NCI-H1417 treated with DMSO at 0.1 percent for 48 hours (cell line): ENCODE measurements at places on chromosomes 11 and 22.

- DNase-seq = no peak
These were observed 8.4 kb downstream of the INCENP start for GRCh38 chr11:62132191-62132590.

GRCh38 chr22:31800065-31800464, 46.2 kb downstream of the DEPDC5 start:
- no peak for DNase-seq

DNA sequence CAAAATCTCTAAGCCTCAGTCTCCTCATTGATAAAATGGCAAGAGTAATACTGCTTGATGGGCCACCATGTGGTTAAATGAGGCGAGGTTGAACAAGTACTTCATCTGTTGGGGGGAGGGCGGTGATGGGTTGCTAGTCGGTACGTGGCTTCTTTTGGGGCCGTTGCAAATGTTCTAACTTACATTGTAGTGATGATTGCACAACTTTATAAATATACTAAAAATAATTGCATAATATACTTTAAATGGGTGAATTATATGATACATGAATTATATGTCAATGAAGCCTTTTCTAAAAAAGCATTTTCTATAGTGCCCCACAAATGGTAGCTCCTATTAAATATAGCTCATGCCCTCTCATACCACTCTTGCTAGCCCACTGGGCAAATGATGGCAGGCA, 6.5 kb downstream of the MS4A8 start:
- DNase-seq = no peak

DNA sequence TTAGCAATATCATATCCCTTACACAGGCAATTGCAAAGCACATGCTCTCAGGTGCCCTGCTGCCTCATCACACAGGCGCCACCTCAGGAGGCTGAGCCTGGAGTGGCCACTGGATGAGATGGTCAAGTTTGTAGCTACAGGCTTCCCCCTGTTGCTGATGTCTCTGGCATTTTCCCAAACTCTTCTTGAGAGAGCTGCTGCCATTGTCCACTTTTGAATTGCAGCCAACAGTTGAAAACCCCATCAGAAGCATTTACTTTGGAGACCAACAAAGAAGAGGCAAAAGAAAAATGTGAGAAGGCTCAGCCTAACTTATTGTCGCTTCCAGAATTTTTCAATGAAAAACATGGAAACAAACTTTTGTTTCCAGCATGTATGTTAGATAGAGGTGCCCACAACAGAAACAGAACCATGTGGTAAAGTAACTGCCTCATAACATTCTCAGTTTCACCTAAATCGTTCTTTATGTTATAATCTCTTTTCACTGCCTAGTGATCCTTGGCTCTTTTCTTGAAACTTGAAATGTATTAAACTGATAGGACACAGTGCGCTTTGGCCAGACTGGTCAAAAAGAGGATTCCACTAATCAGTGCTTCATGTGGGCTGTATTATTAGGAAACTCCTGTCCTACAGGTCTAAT, 47.6 kb upstream of the OR8B8 start:
- no peak for DNase-seq

- DNase-seq = no peak
These were observed 26.4 kb upstream of the ADORA2A start for GRCh38 chr22:24400726-24401596.

DNA sequence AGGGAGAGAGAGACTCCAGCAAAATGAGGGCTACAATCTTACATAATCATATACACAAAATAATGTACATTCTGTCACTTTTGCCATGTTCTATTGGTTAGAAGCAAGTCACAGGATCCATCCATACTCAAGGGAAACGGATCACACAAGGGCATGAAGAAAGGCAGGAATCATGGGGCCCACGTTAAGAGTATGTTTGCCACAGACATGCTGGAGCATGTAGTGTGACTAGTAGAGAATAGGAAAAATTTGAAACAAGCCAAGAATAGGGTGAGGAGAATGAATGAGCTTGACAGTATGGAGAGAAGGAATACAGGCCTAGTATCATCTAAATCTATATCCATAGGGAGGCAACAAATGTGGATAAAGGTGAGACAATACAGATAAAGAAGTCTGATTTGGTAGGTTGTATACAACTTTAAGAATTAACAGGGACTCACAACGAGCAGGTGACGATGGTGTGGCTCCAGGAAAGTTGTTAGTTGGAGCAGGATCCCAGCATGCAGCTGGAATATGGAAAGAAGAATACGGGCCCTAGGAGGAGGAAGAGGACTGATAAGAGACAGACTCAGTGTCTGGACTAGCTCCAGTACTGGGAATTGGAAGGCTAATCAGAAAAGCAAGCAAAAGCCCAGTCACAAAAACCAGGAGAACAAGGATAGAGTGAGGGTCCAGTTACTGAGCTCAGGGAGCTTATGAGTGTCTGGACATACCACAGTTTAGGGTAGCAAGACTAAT, 301.7 kb upstream of the PITPNB start:
- DNase-seq = no peak

- no peak for DNase-seq
These were observed 26.9 kb downstream of the DRD2 start for GRCh38 chr11:113448316-113448677.

DNA sequence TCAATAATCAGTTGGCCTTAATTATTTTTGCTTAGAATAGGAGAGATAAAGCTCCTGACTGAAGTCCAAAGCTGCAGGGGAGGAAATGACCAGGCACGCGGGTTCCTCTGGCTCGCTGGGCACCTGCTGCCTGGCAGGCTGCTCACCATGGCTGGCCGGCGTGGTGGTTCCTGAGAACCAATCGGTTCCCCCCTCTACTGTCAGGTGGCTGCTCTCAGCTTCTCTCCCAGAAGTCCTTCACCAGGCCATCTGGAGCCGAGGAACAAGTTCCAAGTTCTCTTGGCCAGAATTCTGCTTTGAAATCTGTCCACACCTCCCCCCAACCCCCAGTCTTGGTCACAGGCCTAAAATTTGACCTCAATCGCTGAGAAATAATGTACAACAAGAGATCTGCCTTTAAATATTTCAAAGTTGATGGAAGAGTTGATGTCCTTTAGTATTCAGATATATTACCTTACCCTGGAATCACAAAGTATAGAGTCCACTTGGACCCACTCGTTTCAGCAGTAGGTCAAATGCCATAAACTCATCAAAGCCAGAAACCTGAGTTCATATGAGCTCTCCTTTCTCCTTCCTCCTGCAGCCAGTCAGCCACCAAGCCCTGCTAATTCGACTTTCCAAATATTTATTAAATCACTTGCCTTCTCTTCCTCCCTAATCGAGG, 25.2 kb downstream of the EXPH5 start:
- DNase-seq = no peak

DNA sequence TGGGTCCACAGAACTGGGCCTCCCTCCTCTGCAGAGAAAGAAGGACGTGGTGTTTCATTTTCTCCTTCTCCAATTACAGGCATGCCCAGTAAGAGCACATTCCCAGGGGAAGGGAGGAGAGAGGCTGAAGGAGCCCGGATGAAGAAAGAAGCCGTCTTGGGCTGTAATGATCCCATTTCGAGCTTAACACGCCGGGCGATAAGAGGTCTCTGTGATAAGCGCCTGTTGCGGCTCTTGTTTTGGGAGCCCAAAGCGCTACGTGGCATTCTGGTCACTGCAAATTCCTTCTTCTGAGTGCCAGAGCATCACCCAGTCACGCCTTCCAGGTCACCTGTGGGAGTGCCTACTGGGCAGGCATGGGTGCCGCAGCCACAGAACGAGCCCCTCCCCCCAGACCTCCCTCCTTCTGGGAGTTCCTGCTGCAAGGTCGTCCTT, 57.5 kb downstream of the ANO1 start:
- DNase-seq = no peak

GRCh38 chr22:19905347-19906276, 36.0 kb upstream of the COMT start:
- no peak for DNase-seq

DNA sequence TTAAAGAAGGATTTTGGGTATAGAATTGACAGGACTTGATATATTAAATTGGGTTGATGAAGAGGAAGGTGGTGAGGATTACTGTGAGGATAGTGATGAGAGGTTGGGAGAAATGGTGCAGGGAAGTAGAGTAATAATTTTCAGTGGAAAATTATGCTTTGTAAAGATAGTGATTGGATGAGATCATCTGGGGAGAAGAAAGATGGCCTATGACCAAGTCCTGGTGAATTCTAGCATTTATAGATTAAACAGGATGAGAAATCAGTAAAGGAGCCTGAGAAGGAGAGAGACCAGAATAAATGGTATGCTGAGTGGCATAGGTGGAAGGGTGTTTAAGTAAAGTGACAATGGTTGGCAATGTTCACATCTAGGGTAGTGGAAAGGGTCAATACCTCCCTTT, 15.0 kb downstream of the IPO7 start:
- DNase-seq = no peak

GRCh38 chr11:106159836-106160235, 82.4 kb downstream of the AASDHPPT start:
- no peak for DNase-seq

- DNase-seq = no peak
These were observed at the start of gene WNT7B for GRCh38 chr22:45977003-45977411. Gene WNT7B, minus strand, starts transcription at chr22:45977162. Its CDS starts 408 bp downstream, at chr22:45976754.

GRCh38 chr11:118090545-118091162, 3.9 kb upstream of the SMIM35 start:
- DNase-seq = no peak

DNA sequence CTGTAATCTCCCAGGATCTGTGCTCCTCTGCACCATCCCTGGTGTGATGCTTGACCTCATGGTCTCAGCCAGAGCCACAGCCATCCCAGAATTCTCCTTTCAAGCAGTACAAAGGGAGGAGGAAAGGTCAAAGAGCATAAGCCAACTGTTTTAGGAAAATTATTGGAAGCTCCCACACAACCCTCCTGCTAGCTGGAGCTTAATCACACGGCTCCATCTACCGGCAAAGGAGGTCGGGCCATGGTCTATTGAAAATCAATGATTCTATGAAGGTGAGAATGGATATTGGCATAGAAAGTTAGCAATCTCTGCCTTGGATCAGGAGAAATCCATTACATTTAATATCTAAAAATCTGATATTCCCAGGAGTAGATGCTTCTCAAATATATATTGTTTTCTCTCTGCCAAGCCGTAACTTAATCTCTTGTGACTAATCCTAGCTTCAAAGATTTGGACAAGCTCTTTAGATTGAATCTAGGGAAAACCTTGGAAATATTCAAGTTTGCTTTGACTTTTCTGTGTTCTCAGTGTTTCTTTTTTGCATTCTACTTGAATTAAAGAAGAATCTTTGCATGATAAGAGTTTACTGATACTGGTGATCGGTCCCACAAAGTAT, 259.6 kb downstream of the NTM start:
- DNase-seq = no peak

DNA sequence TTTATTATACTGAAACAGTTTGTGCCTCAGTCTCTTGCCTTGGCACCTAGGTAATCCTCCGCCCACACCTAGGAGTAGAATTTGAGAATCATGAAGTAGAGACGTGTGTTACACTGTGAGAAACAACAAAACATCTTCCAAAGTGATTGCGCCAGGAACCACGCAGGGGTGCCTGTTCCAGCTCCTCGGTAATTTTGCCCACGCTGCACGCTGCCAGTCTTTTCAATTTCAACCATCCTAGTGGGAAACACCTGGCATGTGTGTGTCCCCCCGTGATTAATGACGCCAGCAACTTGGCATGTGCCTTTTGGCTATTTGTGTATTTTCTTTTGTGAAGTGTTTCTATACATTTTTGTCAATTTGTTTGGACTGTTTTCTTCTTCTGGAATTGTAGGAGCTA, 919.1 kb downstream of the BRD1 start:
- DNase-seq = no peak

GRCh38 chr11:119376197-119376847, 5.2 kb downstream of the USP2 start:
- DNase-seq = peak; percentile 41

GRCh38 chr11:134541355-134541754, 129.3 kb upstream of the B3GAT1 start:
- no peak for DNase-seq

GRCh38 chr11:79439886-79440570, 802 bp downstream of the TENM4 start:
- no peak for DNase-seq

GRCh38 chr11:130629039-130629438, 180.6 kb downstream of the ADAMTS15 start:
- DNase-seq = no peak

- no peak for DNase-seq
These were observed 191.6 kb upstream of the ARHGAP20 start for GRCh38 chr11:110903830-110904229.

GRCh38 chr11:64060861-64061444, 25.2 kb downstream of the FLRT1 start:
- DNase-seq = peak; percentile 85

- no peak for DNase-seq
These were observed 28.6 kb downstream of the PTPRJ start for GRCh38 chr11:48008951-48009270.

DNA sequence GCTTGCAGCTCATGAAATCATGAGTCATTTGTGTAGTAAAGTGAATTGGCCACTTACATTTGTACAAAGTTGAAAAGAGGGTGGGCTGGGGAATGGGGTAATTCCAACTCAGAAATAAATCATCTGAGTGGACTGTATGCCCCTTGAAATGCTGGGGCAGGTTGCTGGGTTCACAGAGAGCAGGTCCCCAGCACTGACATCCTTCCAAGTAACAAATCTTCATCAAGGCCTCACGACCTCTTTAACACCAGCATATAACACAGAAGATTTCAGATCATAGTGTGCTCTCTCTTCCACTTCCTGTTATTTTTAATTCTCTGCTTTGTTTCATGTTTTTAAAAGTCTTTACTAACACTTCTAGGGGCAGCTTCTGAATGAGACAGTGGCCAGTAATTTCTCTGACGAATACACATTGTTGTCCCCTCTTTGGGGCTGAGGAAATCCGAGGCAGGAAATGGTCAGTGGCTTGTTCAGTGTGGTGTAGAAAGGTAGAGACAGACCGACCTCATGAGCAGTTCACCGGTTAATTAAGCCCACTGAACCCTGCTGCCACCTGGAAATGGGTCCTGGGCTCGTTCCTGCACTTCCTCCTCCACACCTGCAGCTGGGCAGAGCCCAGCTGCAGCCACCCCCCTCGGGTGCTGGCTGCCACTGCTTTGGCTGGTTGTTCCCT, 127.7 kb downstream of the MAML2 start:
- DNase-seq = no peak
